ENCODE measurements at places on chromosomes 2 and 18. TPM values are rescaled to one million over a fixed set of nuclear protein-coding genes. Genes with fewer than 3 reads are reported as not detected.

The FAM237A gene
- not detected for total RNA-seq

The L3MBTL4 gene
- not detected for total RNA-seq

The CCDC68 gene
- total RNA-seq, result not detected

The EMX1 gene
- total RNA-seq, result not detected

The GKN1 gene
- not detected for total RNA-seq

The ALK gene
- 14.7 TPM for total RNA-seq

The CCBE1 gene
- total RNA-seq, result not detected

The LCT gene
- 0.37 TPM for total RNA-seq

The ANKRD44 gene
- 22.2 TPM for total RNA-seq

The CCDC148 gene
- total RNA-seq, result 0.92 TPM

The C2orf72 gene
- total RNA-seq, result not detected

The INHA gene
- total RNA-seq, result not detected

The MOGAT1 gene
- total RNA-seq, result not detected

The MDH1B gene
- 0.86 TPM for total RNA-seq

The FTCDNL1 gene
- total RNA-seq, result 0.88 TPM

The CYS1 gene
- total RNA-seq, result not detected

The LINC00305 gene
- total RNA-seq, result not detected

The ZBTB7C gene
- total RNA-seq, result 0.32 TPM

The ANKRD53 gene
- 0.64 TPM for total RNA-seq

The MC4R gene
- not detected for total RNA-seq

The FARSB gene
- 72.1 TPM for total RNA-seq

The CPLX4 gene
- not detected for total RNA-seq

The PRKAG3 gene
- not detected for total RNA-seq

The HOXD9 gene
- total RNA-seq, result 63.0 TPM

The TNFRSF11A gene
- 0.37 TPM for total RNA-seq

The COL6A3 gene
- 0.86 TPM for total RNA-seq

The TMEM169 gene
- total RNA-seq, result 1.1 TPM

The PRSS56 gene
- not detected for total RNA-seq

The ST8SIA3 gene
- not detected for total RNA-seq

The GRB14 gene
- total RNA-seq, result 0.55 TPM

The CIB4 gene
- not detected for total RNA-seq
